ENCODE measurements at places on chromosomes 5 and 9.
A peak's percentile ranks its signal among the peaks of the same experiment; 100 is the strongest.

DNA sequence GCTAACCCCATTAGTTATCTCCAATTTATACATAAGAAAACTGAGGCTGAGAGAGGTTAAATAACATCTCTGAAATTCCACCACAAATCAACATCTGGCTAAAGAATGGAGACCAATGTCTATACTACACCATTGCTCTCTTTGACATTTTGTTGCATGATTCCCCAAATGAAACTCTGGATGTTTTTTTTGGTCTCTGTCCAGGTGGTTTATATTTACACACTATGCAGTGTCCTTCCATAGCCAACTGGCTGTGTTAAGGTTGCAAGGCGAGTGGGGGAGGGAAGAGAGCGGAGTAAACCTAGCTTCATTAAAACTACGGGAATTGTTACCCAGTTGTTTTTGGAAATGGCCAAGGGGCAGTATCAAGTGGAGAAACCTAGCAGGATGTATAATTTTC, 67.2 kb downstream of the KIF4B start:
- peak; percentile 30 for DNase-seq

DNA sequence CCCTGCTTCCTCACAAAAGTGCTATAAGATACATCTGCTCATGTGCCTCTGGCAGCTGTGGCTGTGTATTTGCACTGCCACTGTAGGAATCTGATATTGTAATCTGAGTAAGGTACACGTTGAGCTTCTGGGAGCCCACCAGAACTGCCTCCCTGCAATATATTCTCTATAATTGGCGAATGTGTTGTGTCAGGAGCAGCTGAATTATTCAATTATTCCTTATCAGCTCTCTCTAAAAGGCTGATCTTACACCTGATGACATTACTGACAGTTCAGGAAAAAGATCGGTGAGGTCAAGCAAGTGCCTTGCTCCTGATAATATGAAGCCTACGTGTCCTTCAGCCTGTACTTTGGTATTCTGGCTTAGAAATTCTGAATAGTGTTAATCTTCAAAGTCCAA, 1015.0 kb downstream of the CDH9 start:
- no peak for DNase-seq

DNA sequence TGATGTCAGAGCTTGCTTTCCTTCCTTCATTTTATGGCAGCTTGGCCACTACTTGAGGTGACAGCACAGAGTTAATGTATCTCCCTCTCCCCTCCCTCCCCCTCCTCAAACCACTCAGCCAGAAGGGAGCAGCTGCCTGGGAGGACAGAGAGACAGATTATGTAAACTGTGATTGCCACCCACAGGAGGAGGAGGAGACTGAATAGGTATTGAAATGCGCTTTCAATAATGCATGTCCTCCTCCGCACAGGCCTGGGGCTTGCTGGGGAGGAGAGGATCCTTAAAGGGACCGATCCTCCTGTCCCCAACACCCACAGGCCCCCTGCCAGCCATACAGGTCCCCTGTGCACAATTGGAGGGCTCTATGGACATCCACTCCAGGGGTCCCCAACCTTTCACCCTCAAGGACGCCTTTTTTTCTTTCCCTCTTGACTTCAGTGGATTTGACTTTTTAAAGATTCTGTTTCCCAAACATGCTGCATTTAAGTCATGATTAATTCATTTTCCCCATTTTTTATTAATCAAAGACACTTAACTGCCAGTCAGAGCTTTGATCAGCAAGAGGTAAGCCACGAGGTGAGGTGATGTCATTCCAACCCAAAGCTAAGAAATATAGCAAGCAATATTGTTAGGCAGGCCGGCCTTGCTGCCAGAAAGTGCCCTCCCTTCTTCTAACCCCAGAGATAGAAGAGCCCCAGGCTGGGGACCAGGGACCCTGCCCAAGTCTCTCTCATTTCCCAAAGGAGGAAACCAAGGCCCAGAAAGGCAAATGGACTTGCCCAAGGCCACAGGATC, 47.5 kb upstream of the CPLX2 start:
- DNase-seq: peak; percentile 68

- no peak for DNase-seq
These were observed 126.9 kb downstream of the PDE4D start for GRCh38 chr5:59766427-59767210.

- DNase-seq: no peak
These were observed 119.3 kb upstream of the WWC1 start for GRCh38 chr5:168171901-168172759.

DNA sequence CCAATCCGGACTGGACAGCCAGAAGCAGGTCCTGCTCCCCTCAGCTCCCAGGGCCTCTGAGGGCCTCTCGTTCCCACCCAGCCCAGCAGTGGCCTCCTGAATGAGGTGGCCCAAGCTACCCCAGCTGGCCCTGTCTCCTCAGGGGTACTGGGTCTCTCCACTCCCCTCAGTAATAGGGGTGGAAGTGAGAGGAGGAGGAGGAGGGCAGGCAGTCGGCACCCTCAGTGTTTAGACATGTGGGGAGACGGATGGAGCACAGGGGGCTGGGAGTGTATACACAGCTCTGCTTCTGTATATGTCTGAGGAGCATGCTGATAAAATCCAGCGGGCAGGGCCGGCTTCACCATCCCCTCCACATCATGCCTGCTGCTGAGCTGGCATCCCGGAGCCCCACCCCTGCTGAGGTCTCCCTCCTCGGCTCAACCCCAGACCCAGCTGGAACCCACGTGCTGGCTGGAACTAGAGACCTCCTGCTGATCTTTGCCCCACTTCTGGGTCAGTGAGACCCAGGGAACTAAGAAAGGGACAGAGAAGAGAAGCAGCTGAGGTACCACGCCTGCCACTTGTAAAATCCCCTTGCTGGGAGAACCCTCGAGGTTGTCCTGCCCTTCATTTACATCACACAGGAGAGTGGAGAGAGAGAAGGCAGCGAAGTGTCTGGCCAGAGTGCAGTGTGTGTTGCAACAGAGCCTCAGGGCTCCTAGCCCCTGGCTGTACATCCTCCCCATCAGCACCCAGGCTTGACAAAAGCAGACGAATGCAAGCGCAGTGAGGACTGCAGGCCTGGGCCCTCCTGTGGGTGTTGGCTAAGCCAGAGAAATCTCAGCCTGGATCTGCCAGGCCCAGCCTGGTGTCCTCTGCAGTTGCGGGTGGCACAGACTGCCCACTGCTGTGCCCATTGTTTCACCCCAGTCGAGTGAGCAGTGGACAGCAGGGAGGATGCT, 77.5 kb downstream of the PSD2 start:
- no peak for DNase-seq

GRCh38 chr5:78758169-78758839, 109.7 kb upstream of the LHFPL2 start:
- no peak for DNase-seq

DNA sequence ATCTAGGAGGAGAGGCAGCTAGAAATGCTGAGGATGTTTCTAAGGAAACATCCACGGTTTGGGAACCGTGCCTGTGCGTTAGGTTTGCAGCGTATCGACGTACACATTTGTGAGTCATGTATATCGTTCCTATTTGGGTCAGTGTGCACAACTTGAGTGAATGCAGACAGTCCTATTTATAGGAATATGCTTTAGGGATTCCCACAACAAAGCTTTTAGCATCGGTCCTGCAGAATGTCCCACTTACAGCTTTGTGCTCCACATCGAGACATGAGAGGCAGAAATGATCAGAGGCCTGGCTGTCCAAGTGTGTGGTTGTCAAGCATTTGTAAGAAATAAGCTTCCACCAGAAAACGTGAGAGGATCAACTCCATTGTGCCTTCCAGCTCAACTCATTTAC, 1282.7 kb upstream of the WWC1 start:
- no peak for DNase-seq

DNA sequence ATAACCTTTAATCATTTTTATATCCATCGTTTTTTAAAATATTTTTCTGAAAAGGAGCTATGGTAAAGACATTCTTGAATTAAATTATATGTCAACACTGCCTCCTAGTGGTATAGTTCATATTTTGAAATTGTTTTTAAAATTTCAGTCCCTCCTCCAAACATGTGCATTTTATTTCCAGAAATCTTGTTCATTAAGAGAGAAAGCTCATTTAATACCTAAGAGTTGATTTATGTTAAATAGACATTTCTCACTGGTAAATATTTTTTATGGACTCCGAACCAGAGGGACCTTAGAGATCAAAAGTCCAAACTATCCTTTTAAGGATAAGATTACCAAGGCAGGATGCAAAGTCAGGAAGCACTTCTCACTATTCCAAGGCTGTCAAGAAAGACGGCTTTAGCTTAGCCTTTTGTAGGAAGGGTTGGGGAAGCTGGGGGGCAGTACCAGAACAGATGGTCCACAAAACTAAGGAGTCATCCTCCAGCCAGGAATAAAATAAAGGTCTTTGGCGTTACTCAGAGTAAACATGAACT, 21.6 kb downstream of the BHMT start:
- no peak for DNase-seq

GRCh38 chr5:123090661-123091297, 1.7 kb downstream of the PRDM6 start:
- DNase-seq: no peak

DNA sequence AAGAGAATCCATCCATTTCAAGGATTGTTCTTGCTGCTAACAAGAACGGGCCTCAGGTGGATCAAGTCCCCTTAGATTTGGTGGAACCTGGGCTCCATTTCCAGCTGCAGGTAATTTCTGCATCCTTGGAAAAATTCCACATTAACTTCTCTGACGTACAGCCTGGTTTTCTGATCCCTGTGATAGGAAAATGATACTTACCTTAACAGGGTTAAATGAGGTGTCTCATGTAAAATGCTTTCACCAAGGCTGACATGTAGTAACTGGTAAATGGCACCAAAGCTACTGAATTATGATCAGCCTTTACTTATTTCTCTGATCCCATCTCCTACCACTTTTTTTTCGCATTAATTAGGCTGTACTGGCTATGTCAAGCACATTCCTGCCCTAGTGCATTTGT, 93.7 kb downstream of the FBXO38 start:
- DNase-seq: no peak

- no peak for DNase-seq
These were observed 83.4 kb downstream of the TEK start for GRCh38 chr9:27192291-27192960.

DNA sequence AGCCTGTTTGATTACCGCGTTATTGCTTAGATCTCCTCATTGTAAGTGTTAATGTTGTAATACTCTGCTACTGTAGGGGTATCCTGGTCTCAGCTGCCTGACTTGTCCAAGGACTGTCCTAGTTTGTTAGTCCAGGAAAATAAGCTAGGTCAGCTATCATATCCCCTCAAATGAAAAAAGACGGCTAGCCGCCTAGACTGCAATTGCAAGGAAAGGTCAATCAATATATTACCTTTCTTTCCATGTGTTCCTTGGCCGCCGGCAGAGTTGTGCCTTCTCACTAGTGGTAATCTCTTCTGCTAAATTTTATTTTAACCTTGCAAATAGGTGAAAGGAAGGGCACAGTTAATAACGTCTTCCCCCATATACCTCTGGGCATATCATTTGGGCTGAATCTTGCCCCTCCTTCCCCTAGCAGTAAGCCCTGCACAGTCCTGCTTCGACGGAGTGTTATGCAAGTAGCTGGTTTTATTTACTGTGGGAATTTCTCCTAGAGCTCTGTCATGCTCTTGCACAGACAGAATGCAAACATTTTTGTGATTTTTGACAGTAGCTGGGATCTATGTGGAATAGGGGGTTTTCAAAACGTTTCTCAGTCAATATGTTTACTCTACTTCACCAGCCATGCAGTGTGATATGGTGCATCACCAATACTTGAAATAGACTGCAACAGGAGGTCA, 288.5 kb downstream of the MAST4 start:
- DNase-seq: no peak

- no peak for DNase-seq
These were observed 34.0 kb downstream of the NDST1 start for GRCh38 chr5:150541895-150542294.

- no peak for DNase-seq
These were observed 217.8 kb upstream of the TLE4 start for GRCh38 chr9:79353856-79354520.

- peak; percentile 45 for DNase-seq
These were observed 2.3 kb upstream of the PTPDC1 start for GRCh38 chr9:94081864-94082463.

DNA sequence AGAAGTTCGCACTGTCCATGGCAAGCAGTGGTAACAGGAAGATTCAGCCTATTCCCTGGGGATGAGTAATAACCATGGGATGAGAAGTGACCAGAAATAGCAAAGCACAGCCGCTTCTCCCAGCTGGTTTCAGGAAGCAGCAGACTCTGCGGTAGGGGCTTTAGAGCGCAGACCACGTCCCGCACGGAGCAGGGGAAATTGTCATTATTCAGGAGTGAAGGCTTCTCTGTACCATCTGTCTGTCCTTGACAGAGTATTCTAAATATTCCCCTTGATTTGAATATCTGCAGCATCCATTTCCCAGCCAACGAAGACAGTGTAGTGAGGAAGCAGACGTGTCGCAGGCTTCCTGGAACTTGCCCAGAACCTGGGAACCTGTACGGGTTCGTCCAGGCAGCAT, 159.6 kb downstream of the NXNL2 start:
- DNase-seq: no peak

GRCh38 chr9:17013010-17013409, 121.8 kb upstream of the CNTLN start:
- DNase-seq: no peak

GRCh38 chr9:84481231-84481630, 140.7 kb upstream of the SLC28A3 start:
- DNase-seq: no peak

DNA sequence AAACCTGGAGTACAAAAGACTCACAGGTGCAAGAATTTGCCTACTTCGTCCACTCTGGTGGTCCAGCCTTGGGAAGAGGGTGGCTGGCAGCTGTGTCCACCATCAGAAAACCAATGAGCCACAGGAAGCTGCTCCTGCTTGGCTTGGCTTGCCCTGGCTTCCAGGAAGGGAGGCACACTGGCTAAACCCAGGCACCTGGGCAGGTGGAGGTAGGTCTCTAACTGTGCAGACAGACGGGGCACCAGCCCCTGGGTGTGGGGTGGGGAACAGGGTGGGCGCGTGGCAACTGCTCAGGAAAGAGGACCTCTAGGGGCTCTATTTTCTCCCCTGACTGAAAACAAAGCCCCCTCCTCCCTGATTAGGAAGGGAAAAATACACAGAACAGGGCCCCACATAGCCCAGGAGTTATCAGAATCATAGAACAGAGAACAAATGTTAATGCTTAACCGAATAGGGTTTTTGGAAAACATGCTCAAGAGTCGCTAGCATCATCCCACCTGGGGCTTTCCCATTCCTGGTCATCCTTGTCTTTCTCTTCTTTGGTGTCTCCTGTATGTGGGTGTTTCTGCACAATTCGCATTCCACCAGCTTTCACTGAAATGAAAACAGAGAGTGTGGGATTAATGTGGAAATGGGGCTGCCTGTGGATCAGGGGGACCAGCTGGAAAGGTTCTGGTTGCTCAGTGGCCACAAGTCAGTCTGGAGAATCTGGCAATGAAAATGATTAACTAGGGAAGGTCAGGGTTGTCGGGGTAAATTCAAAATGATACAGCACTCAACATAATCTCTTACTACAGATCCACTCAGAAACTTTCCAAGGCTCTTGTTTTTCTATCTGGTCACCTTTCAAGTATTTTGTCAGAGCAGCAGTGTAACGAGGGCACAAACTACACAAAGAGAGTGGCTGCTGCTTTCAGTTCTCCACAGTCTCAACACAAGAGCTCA, 13.1 kb downstream of the DAP start:
- no peak for DNase-seq
